ENCODE measurements at places on chromosomes 3 and 15. TPM values are rescaled to one million over a fixed set of nuclear protein-coding genes. Genes with fewer than 3 reads are reported as not detected.

Gene MUC4
- 0.39 TPM for total RNA-seq

Gene AGBL1
- not detected for total RNA-seq

Gene ITIH4
- total RNA-seq: not detected

Gene CYP8B1
- not detected for total RNA-seq

Gene CDCP1
- 19.2 TPM for total RNA-seq

Gene MAN2A2
- 7.4 TPM for total RNA-seq

Gene LRRC15
- total RNA-seq: not detected

Gene KLHL40
- not detected for total RNA-seq

Gene LRRC31
- not detected for total RNA-seq

Gene MME
- 96.5 TPM for total RNA-seq

Gene KCNMB3
- total RNA-seq: 1.4 TPM

Gene EFCAB12
- total RNA-seq: 4.8 TPM

Gene IQCF5
- total RNA-seq: not detected

Gene MCF2L2
- 0.52 TPM for total RNA-seq

Gene CPLX3
- 0.48 TPM for total RNA-seq

Gene CD86
- total RNA-seq: not detected

Gene SNX22
- 0.40 TPM for total RNA-seq

Gene UROC1
- total RNA-seq: not detected

Gene GPR15
- not detected for total RNA-seq

Gene CATSPER2
- 0.65 TPM for total RNA-seq

Gene RTP3
- total RNA-seq: not detected

Gene CPN2
- not detected for total RNA-seq

Gene CSPG5
- 0.08 TPM for total RNA-seq

Gene SLCO2A1
- 2.3 TPM for total RNA-seq

Measured in epithelial cell of alveolus of lung (primary cell).